ENCODE measurements at places on chromosomes 6 and 20.

GRCh38 chr6:37680668-37681067 lies 17.0 kb downstream of the MDGA1 start:
- no peak for DNase-seq
- H3K4me3 ChIP-seq, result no peak overlapping the region
- H3K4me1 ChIP-seq, result peaks cover under 1% of the 10 kb centered on the region

GRCh38 chr20:44759595-44759994 lies 13.9 kb downstream of the KCNK15 start:
- H3K36me3 ChIP-seq, result no peaks in the 10 kb centered on the region
- H3K4me3 ChIP-seq, result no peak overlapping the region
- H3K4me1 ChIP-seq, result no peaks in the 10 kb centered on the region
- no peak for DNase-seq
- no peak overlapping the region for H3K27ac ChIP-seq

DNA sequence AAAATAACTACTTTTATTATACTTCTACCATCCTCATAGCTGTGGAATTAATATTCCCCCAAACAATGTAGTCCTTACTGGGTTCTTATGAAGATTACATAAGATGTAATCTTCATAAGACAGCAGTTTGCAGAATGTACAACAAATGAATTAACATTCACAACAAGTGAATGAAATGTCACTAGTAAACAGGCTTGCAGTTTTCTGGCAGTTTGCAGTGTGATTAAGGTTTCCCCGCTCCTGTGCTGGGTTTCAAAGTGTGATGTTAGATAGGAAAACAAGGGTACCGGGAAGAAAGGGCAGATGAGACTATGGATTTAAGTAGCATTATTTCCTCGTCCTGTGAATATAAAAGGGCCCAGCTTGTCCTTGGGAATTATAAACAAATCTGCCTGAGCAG lies 22.5 kb downstream of the ARFGEF3 start:
- no peak overlapping the region for H3K4me3 ChIP-seq
- H3K4me1 ChIP-seq, result peaks cover 20% of the 10 kb centered on the region
- peaks cover 6% of the 10 kb centered on the region for H3K27me3 ChIP-seq
- no peak overlapping the region for H3K27ac ChIP-seq
- no peak for DNase-seq
- H3K36me3 ChIP-seq, result peaks cover 4% of the 10 kb centered on the region

DNA sequence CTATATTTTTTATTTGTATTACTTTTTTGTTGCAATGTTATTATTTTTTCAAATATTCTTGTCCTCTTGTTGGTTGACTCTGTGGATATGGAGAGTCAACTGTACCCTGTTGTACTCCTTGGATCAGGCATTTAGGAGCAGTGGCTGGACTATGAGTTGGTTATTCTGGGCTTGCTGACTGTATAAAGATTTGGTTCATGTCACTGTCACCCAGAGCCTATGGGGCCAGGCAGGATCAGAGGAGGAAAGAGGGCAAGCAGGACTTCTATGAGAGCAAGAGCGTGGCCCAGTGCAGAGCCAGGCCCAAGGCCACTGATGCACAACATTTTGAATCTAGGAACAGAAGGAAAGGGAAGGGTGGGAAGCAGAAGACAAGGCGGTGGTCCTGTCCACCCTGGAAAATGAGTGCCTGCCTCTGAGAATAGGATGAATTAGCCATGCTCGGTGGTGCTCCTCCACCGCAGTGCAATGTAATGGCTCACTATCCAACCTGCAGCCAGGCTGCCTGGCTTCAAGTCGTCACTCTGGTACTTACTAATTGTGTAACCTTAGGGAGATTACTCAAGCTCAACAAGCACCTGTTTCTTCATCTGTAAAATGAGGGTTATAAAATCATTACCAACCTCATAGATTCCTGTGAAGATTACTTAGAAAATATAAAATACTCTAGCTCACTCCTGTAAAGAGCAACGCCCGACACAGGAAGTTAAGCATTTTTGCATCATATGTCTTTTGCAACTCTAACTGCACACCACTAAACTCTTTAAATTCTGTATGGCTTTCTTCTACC lies 192.1 kb downstream of the KCNQ5 start:
- DNase-seq, result no peak
- no peak overlapping the region for H3K27ac ChIP-seq
- no peaks in the 10 kb centered on the region for H3K36me3 ChIP-seq
- H3K4me3 ChIP-seq, result no peak overlapping the region
- no peaks in the 10 kb centered on the region for H3K4me1 ChIP-seq

DNA sequence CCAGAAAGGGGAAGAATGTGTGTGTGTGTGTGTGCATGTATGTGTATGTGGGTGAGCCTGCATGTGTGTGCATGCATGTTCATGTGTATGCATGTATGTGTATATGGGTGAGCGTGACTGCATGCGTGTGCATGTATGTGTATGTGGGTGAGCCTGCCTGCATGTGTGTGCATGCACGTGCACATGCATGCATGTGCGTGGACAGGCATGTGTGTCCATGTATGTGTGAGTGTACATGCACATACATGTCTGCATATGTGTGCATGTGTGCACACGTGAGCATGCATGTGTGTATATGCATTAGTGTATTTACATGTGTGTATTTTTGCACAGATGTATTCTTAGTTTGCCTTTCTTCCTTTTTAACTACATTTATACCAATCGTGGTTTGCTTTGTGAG lies 601.5 kb downstream of the QKI start:
- no peak overlapping the region for H3K27ac ChIP-seq
- no peak for DNase-seq
- H3K36me3 ChIP-seq, result no peaks in the 10 kb centered on the region
- H3K4me1 ChIP-seq, result peaks cover 2% of the 10 kb centered on the region
- peaks cover 3% of the 10 kb centered on the region for H3K27me3 ChIP-seq

DNA sequence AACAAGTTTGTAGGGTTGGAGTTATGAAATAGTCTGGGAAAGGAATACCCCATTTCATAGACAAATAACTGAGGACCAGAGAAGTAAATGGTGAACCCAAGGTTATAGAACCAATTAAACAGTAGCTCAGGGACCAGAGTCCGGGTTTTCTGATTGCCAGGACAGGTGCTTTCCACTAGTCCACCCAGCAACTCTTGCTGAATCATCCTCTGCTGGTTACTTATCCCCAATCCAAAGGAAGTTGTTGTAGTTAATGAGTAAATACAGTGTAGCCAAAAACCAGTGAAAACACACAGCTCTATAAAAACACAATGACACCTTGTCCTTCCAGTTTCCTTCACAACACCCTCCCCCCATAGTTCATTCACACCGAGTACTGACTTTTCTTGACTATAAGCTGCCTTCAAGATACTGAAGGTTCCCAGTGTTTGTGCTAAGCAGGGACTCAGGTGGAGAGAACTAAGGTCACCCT lies 766 bp upstream of the TINAG start:
- DNase-seq, result no peak
- H3K36me3 ChIP-seq, result no peaks in the 10 kb centered on the region
- H3K4me3 ChIP-seq, result no peak overlapping the region
- no peak overlapping the region for H3K27ac ChIP-seq

DNA sequence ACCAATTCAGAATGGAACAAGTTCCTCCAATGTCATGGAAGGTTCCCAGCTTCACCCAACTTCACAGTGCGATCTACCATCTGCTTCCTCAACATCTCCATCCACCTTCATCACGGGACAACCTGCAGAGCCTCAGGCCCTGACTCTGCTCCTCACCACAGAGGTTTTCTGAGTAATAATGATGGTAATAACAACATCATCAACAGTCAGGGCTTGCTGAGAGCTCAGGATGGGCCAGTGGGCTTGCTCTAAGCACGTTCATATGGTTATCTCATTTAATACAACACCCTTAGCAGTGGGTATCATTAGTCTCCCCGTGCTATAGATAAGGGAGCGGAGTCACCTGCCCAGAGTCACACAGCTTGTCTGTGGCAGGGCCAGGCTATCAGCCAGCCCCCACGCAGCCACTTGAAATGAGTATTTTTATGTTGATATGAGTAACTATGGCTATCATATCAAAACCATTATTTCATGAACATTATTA lies 38.6 kb downstream of the PREX1 start:
- H3K4me1 ChIP-seq, result peaks cover 38% of the 10 kb centered on the region
- H3K4me3 ChIP-seq, result no peak overlapping the region
- H3K36me3 ChIP-seq, result no peaks in the 10 kb centered on the region
- no peak overlapping the region for H3K27ac ChIP-seq

GRCh38 chr6:159077123-159077522 lies 32.3 kb upstream of the TAGAP start:
- H3K27ac ChIP-seq, result no peak overlapping the region
- H3K4me1 ChIP-seq, result peaks cover 11% of the 10 kb centered on the region
- H3K36me3 ChIP-seq, result no peaks in the 10 kb centered on the region

DNA sequence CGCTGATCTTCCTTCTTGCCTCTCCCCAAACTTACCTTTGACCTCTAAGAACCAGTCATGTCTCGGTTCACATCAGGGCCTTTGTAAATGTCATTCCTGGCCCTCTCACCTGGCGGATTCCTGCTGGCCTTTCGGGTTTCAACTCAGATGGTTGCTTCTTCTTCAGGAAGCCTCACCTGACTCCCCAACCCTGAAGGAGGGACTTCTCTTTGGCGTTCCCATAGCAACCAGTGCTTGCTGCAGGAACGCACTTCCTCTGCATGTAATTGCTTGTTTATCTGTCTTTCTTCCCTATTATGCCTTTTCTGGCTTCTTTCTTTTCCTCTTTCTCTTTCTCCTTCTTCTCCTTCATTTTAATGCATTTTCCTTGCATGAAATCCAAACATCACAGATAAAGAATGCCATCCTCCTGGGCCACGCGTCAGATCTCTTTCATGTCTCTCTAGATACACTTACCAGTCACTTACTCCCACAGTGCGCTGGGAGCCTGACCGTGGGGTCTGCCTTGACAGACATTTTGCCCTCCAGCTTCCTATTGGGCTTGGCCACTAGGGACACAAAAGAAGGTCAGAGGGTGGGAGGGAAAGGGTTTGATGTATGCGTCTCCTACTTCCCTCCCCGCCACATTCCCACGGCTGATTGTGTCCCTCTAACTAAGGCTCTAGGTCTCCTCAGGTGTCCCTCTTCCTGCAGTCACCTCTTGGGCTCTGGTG lies 295.7 kb upstream of the TSHZ2 start:
- H3K27ac ChIP-seq, result no peak overlapping the region
- H3K4me1 ChIP-seq, result peaks cover 18% of the 10 kb centered on the region
- no peak overlapping the region for H3K4me3 ChIP-seq
- peaks cover 7% of the 10 kb centered on the region for H3K27me3 ChIP-seq

DNA sequence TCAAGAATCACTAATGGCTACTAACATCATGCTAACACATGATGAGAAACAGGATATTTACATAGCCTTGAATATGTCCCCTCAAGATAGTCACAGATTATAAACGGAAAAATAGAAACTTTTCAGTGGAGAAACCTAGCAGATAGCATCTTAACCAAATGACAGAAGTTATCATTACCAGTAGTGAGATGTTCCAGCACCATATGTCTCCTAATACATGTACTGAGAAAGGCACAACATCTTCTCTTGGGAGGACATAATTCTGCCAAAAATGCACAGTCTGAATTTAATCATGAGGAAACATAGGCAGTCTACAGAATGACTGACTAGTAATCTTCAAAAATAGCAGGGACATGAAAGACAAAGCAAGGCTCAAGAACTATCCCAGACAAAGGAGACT lies 19.9 kb upstream of the PRIM2 start:
- no peaks in the 10 kb centered on the region for H3K36me3 ChIP-seq
- H3K27me3 ChIP-seq, result no peaks in the 10 kb centered on the region
- DNase-seq, result no peak
- H3K4me3 ChIP-seq, result no peak overlapping the region

DNA sequence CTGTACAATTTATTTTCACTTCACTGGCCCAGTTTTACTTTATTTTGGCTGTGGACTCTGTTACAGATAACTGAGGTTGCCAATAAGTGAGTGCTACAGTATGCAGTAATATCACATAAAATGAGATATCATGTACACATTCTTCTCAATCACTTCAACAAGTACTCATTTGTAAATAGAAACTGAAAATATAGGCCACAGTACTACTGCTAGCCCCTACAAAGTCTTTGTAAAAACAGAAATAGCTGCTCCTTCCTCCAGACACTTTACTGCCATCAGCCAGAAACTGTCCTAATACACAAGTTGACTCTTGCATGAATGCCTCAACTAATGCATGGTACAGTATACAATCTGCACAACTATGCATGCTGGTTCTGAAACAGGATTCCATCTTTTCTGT lies 9.2 kb downstream of the DTNBP1 start:
- no peak overlapping the region for H3K27ac ChIP-seq
- H3K4me1 ChIP-seq, result no peaks in the 10 kb centered on the region
- no peak for DNase-seq
- peaks cover 11% of the 10 kb centered on the region for H3K36me3 ChIP-seq
- no peaks in the 10 kb centered on the region for H3K27me3 ChIP-seq

DNA sequence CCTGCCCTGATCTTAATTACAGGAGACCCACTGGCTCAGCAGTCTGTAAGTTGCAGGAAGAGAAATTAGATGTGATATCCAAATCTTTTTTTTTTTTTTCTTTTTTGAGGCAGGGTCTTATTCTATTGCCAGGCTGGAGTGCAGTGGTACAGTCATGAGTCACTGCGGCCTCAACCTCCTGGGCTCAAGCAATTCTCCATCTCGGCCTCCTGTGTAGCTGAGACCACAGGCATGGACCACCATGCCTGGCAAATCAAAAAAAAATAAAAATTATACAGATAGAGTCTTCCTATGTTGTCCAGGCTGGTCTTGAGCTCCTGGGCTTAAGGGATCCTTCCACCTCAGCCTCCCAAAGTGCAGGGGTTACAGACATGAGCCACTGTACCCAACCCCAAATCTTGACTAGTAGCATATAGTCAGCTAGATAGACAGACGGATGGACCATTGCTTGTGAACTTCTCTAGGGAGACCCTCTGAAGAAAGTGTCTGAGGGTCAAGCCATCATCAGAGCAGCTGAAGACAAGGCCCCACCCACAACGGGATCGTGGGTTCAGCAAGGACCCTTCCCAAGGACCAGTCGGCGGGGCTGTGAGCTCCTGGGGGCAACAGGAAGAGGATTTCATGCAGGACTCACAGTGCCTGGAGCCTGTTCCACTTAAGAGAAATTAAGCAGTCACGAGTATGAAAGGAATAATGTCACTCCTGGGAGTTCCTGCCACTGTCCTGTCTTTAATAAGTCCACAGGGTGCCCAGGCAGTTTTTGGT lies 222.7 kb downstream of the ANKRD60 start:
- peaks cover 15% of the 10 kb centered on the region for H3K27me3 ChIP-seq
- no peak overlapping the region for H3K4me3 ChIP-seq
- no peak for DNase-seq
- no peak overlapping the region for H3K27ac ChIP-seq
- H3K4me1 ChIP-seq, result peaks cover 6% of the 10 kb centered on the region
- H3K36me3 ChIP-seq, result no peaks in the 10 kb centered on the region

- H3K4me3 ChIP-seq, result no peak overlapping the region
- DNase-seq, result no peak
- H3K27me3 ChIP-seq, result peaks cover 85% of the 10 kb centered on the region
- no peak overlapping the region for H3K27ac ChIP-seq
- H3K36me3 ChIP-seq, result no peaks in the 10 kb centered on the region
Measured at GRCh38 chr6:33107641-33108040, 31.9 kb downstream of the HLA-DPB1 start.

Data from type B pancreatic cell (in vitro differentiated cells).